ENCODE measurements at places on chromosomes 4 and X.

GRCh38 chrX:154348646-154349358, 25.6 kb downstream of the FLNA start:
- peak; percentile 13 for DNase-seq

DNA sequence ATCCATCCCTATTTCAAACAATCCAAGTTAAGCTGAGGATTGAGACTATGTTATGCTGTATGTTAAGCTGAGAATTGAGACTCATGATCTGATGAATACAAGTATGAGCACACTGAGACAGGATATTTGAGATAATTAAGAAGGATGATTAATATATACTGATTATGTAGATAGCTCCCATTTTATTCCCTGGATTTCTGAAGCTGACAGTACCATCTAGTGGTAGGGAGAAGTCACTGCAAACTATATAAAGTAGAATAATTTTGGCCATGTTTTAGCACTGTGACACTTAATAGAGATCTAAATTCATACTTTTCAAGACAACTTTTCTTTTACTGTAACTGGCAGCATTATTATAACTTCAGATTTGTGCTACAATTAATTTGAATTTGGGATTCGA, 63.8 kb upstream of the HPRT1 start:
- peak; percentile 4 for DNase-seq

DNA sequence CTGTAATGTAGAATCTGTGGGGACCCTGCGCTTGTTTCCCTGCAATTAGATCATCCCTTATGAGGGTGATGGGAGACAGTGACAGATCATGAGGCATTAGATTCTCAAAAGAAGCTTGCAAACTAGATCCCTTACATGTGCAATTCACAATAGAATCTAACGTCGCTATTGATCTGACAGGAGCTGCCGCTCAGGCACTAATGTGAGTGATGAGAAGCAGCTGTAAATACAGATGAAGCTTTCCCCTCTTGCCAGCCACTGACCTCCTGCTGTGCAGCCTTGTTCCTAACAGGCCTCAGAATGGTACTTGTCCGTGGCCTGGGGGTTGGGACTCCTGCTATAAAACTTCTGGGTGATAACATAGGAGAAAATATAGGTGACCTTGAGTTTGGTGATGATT, 1076.8 kb downstream of the PDHA2 start:
- DNase-seq: no peak

GRCh38 chrX:23387550-23388184, 53.0 kb downstream of the PTCHD1 start:
- peak; percentile 60 for DNase-seq

DNA sequence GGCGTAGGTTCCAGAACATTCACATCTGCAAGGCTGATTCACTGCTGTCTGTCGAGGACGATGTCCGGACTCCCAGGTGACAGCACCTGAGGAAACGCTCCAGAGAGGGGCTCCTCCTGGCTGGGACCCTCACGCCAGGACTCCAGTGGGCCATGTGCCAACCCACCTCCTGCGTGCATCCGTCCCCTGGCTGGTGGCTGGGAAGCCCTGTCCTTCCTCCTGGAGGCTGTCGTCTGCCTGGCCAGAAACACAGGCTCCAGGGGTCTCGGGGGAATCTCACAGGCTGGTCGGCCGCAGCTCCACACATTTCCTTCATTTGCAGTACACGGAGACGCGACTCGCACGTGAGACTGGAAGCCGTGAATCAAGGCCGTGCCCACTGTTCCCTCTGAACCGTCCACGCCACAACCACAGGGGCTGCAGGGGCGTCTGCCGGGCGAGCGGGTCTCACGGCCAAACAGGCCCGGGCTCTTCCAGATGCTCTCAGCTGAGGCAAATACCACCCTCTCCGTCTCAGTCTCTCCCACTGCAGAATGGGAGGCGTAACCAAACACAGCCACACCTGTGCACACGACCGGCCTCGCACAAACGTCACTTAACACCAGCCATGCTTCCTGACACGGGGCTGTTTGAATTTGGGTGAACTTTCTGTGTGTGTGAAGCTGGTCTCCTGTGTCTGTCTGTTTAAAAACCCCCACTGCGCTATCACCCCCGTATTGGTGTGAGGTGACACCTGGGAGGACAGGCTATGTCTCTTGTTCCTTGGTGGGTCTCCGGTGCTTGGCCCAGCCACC, 38.7 kb upstream of the MXD4 start:
- no peak for DNase-seq

GRCh38 chr4:75172551-75172950, 239.6 kb downstream of the PARM1 start:
- no peak for DNase-seq

- peak; percentile 1 for DNase-seq
Observed at GRCh38 chr4:167544391-167544790, 310.1 kb upstream of the SPOCK3 start.

DNA sequence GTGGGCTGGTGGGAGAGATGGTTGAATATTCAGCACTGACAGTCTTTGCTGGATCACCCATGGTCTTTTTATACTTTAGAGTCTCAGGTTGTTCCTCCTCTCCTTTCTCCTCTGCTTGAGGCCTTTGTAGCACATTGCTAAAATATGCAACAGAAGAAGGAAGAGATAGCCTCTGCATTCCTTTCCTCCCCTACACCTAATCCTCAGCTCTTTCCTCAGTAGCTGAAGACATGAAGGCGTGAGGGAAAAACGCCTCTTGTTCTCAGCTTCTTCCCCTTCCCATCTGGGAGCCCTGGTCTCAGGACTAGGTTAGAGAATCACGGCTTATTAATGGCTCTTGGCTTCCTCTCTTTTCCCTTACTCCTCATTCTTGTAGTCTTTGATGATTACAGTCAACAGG, 76.8 kb downstream of the RNF150 start:
- DNase-seq: no peak

GRCh38 chrX:123917069-123917468, 44.4 kb upstream of the STAG2 start:
- DNase-seq: no peak

GRCh38 chrX:38225093-38225492, 4.4 kb upstream of the SRPX start:
- peak; percentile 64 for DNase-seq

DNA sequence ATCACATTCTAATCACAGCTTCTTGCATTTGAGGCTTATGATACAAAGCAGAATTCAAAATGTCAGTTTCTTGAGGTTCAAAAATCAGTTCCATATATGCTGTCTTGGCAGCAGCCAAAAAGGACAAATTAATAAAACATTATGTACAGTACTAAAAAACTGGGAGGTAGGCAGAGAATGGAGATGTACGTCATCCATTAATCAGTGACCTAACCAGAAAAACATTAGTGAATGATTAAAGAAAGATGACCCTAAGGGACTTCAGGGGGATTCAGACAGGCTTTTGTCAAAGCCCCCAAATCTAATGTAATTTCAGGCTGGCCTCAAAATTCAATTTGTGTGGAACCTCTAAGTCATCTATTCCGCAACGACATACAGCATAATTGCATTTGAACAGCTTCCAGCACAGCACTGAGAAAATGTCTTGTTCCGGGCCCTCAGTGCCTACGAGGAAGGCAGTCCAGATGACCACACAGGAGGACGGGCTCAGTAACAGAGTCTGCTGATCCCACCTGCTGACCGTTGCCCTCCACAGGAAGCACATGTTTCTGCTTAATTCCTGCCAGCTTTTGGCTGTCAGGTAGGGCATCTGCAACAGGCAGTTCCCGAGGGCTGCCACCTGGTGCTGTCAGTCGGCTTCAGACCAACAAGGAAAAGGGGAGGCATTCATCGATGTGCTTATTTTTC, 83.8 kb upstream of the HHIP start:
- no peak for DNase-seq

DNA sequence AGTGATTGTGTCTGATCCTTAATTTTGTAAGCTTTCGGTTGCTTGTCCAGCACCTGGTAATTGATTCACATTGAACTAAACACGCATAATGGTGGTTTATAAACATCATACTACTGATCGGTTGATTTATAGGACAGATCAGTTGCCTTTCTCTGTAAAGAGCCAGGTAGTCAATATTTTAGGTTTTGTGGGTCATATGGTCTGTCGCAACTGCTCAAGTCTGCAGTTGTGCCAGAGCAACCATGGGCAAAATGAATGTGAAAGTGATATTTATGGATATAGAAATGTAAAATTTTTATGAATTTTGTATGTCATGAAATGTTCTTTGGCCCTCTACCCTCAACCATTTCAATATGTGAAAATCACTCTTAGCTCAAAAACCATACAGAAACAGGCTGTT, 8.9 kb downstream of the JADE1 start:
- DNase-seq: no peak

GRCh38 chr4:41318839-41319530, 62.3 kb downstream of the UCHL1 start:
- DNase-seq: no peak

DNA sequence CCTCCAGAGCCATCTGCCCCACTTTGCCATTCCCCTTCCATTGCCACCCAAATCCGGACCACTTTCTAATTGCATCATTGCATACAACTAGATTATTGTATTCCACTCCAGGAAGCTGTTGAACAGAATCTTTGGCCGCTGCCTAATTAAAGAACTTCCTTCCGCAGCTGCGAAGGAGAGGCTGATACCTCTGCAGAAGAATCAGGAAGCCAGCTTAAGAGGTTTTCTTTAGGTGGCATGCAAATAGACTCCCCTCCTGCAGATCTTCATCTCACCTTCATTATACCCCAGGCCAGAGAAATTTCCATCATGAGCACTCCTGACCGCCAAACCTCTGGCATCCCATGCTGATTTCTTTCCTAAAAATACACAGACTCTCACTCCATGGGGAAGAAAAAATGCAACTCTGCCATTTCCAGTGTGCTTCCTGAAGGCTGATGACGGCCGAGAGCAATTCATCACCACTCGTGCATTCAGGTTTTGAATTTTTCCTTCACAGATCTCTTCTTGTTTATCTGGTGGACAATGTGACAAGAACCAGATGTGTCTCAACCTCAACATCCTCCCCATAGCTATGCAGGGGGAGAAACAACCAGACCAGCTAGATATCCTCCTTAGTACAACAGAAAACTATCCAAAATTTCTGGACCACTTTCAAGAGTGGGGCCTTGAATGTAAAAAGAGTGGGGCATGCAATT, 31.2 kb downstream of the LGI2 start:
- peak; percentile 22 for DNase-seq

- DNase-seq: peak; percentile 46
Observed at GRCh38 chr4:25925486-25926201, 11.6 kb downstream of the SMIM20 start.

DNA sequence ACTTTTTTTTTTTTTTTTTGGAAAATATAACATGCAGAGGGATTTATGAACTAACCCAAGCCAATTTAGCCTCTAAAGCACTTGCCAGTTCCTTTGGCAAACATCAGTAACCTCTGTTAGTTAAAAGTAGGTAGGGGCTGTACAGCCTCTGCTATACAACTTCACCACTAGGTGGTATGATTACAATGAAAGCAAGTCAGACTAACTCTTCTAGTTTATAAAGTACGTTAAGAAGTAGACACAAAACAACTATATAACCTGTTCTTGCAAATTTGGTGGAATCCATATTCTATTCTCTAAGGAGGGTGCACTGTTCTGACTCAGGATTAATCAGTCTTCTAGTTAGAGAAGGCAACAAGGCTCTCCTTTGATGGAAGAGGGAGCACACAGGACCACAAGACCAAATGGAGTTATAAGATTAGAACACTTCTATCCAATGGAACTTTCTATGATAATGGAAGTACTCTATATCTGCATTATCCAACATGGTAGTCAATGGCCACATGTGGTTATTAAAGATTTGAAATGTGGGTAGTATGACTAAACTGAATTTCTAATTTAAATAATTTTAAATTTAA, 12.8 kb downstream of the AIMP1 start:
- DNase-seq: peak; percentile 55

- peak; percentile 41 for DNase-seq
Observed at GRCh38 chrX:148049441-148049840, 68.3 kb downstream of the FMR1NB start.

DNA sequence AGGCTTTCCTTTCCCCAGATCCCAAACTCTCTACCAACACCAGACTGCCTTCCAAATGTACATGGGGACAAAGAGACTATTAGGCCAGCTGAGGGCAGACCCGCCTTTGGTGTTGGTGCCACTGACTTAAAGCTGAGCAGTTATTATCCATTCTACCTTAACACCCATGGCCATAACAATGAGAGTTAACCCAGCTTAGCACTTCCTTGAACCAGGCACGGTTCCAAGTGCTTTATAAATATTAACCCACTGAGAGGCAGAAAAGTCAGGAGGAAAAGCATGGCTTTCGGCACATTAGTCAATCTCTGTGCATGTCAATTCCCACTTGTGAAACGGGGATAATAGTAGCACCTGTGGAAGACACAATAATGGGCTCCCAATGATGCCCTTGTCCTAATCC, 243.1 kb upstream of the ANXA3 start:
- DNase-seq: no peak

GRCh38 chrX:349196-349595, 30.6 kb upstream of the GTPBP6 start:
- no peak for DNase-seq

DNA sequence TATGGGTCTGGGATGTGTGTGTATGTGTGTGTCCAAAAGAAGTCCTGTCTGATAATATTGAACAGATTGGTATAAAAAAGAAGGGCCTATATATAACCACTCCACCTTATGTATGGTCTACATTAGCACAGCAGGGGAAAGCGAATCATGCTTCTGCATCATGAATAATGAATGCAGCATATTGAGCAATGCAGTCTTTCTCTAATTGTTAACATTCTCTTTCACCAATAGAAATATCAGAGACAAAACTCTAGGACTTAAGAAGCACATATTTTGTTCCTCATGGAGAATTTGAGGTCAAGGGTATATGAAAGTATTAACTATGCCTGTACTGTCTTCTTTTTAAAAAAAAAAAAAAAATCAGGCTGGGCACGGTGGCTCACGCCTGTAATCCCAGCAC, 264.3 kb upstream of the NOCT start:
- peak; percentile 85 for DNase-seq

DNA sequence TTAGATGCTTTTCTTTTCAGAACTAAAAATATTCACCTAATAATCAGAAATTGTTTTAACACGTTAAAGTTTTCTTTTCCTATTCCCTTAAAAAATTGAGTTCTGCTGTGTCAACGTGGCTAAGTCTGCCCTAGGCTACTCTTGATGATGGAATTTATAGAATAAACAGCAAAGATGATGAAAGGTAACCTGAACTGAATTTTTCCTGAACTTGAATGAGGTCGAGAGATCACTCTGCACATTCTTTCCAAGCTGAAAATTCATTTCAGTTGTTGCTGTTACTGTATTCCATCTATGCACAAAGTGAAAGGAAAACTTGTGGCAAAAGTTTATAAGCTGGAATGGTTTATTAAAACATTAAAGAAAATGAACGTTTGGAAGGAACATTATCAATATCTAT, 245.9 kb upstream of the GIMD1 start:
- DNase-seq: peak; percentile 45
